ENCODE measurements at places on chromosomes 11 and 22.
A peak's percentile ranks its signal among the peaks of the same experiment; 100 is the strongest.

GRCh38 chr11:119262668-119263351 is 54.1 kb downstream of the MCAM start:
- DNase-seq, result no peak

GRCh38 chr11:1082728-1083620 is 8.3 kb downstream of the MUC2 start:
- no peak for DNase-seq

- DNase-seq, result no peak
Observed at GRCh38 chr22:23072077-23072910, 2.0 kb downstream of the GNAZ start.

GRCh38 chr11:18706330-18707243 is 8.0 kb downstream of the TMEM86A start:
- no peak for DNase-seq

GRCh38 chr11:65618763-65619162 is 3.2 kb downstream of the PCNX3 start:
- DNase-seq, result no peak

GRCh38 chr11:69273571-69273970 is 20.4 kb upstream of the MYEOV start:
- DNase-seq, result no peak

DNA sequence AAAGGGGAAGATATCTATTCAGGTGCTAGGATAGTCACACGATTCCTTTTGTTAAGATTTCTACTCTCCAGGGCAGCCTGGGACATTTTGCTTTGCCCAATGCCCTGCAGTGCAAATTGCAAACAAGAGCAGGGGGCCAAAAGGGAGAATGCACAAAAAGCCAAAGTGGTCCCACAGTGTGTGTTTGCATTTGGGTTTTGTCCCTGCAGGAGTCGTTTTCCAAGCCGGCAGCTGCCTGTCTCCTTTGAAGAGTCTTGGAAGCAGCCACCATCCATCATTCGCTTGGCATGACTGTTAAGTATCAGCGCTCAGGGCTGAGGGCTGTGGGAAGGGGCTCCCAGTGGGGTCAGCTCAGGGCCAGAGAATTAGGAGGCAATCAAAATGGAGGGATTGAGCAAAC is 184.7 kb downstream of the MIAT start:
- no peak for DNase-seq

- DNase-seq, result no peak
Observed at GRCh38 chr11:15248749-15249148, 134.0 kb downstream of the INSC start.

- DNase-seq, result no peak
Observed at GRCh38 chr22:47250995-47251765, 488.7 kb downstream of the TBC1D22A start.

DNA sequence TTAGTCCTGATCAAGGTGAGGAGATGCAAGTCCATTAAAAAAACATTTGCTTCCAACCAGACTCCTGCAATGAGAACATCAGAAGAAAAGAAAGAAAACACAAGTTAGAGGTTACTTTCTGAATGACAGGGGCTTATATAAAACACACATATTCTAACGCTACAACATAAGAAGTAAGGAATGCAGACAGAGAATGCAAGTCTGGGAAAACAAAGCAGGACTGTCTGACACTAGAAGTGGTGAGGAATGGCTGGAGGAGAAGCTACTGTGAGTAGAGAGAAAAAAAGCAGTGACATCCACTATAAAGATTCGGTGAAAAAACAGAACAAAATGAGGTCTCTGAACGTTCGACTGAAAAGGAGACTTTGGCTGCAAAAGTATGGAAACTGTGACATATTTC is 12.3 kb downstream of the TMEM216 start:
- DNase-seq, result no peak

DNA sequence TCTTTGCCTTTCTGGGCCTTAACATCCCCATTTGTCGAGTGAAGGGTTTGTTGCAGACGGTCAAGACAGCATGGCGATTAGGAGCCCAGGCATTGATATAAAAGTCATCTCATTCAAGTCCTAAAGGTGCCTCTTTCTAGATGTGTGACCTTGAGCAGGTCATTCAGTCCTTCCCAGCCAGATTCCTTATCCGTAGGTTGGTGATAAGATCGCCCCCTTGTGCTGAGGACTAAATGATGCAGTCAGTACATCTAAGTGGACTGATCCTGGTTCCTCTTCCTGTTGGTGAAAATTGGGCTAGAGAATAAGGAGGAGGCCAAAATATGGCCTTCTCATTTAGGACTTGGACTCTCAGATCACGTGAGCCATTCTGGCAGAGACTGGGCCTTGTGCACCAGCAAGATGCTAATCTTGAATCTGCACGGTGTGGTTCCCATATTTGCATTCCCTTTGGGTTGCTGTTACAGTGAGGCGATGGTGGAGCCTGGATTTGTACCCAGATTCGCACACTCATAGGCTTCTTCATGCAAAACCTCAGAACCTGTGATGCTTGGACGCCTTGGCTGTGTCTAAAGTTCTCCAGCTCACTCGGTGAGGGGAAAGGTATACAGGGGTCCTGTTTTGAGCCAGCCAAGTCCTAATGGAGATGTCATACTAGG is 156.8 kb downstream of the MYO18B start:
- DNase-seq, result no peak

DNA sequence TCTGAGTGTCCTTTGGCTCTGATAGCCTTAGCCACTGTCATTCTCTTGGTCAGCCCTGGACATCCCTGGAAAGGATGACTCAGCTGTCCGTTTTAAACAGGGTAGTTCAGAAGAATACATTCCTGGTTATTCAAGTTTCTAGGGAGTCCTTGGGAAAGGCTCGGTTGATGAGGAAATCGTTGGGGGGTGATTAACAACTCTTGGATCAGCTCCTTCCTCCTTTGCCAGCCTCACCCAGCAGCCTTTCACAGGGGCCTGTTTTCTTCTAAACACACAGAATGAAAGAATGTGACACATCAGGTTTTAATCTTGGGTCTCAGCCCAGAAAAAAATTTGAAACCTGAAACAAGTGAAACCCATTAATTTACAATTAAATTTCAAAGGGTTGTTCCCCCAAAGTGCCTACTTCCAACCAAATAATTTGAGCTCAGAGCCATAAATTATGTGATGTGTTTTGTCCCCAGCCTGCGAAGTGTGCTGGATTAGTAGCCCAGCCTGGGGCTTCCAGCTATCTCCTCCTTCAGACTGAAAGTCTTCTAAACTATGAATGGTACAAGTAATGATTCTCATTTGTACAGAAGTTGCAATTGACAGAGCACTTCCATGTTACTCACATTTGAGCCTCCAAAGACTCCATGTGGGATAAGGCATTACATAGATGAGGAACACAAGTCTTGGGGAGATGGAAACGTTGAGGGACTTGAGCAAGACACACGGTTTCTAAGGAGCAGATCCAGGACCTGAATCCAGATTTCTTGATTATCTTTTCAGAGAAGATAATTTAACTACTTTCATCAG is 19.3 kb upstream of the MRGPRX2 start:
- no peak for DNase-seq

DNA sequence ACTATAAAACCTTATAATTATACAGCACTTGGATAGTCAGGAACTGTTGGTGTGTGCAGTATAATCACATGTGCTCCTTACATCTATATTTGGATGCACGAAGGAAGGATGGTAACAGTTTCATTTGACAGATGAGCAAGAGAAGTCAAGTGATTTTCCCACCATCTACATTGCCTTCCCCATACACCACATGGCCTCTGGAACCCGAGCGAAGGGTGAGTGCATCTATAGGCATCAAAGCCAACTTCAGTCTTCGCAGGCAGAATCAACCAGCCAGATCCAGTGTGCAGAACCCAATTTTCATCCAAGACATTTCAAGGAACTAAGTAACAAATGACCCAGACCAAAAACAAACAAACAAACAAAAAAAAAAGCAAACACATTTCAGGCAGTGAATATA is 85.1 kb upstream of the BLID start:
- DNase-seq, result no peak

DNA sequence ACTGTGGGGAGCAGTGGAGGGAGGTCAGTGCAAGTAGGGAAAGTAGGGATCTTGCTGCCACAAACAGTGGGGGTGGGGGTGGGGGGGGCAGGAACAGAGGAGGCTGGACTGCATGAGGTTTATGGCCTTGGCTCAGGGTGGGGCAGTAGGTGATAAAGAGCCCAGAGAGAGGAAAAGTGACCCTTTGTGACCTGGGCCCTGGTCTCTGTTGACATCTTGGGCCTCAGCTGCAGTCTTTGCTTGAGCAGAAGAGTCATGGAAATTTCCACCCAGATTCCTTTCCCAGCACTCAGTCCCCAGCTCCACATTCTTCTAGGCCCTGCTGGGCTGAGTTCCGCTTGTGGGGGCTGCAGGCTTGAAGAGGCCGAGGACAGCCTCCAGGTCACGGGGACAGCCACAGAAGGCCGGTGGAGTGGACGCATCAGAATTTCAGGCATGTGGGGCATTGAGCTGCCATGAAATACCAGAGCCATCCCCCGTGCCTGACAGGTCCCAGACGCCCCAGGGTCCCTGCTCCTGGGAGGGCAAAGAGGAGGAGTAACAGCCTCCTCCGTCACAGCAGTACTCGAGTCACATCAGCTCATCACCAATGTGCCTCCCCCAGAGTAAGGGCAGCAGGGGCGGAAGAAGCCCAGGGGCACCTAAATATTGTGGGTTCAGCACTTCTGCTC is 9.7 kb upstream of the MALAT1 start:
- DNase-seq, result no peak

DNA sequence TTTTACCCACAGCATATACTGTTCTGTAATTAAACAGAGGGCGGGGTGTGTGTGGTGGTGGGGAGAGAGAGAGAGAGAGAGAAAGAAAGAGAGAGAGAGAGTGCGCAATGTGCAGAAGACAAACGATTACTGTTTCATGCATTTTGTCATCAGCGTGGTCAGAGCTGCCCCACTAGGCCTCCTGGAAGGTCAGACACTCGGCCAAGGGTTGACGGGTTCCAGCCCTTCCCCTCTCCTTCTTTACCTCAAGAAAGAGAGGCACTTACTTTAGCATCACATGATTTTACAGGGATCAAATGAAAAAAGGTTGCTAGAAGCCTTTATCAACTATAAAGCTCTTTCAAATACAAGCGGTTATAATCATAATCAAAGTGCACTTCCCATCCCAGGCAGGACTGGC is 269.2 kb upstream of the SORL1-AS1 start:
- DNase-seq, result no peak

DNA sequence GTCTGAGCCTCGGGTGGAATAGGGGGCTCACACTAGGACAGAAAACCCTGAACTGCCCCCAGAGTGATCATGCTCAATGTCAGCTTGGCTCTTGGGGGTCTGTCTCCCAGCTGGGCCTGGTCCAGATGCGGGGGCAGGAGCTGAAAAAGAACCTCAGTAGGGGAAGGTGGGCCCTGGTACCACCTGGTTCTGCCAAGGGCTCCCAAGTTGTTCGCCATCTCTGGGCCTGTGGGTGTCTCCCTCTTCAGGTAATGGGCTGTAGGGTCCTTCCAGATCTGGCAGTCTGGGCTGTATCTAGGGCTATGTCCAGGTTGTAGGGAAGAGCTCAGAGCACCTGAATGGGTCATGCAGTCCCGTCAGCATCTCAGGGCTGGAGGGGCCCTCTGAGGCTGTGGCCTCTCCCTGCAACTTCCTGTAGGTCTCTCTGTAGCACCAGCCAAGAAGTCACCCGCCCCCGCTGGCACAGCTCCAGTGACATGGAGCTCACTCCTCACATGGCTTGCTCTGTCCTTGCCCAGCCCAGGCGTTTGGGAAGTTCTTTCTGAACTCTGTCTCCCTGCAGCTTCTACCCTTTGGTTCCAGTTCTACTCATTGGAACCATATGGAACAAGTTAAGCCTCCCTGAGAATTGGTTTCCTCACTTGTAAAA is 33.0 kb upstream of the SOX10 start:
- DNase-seq, result no peak

GRCh38 chr22:35043252-35043933 is 22.6 kb upstream of the ISX start:
- no peak for DNase-seq

DNA sequence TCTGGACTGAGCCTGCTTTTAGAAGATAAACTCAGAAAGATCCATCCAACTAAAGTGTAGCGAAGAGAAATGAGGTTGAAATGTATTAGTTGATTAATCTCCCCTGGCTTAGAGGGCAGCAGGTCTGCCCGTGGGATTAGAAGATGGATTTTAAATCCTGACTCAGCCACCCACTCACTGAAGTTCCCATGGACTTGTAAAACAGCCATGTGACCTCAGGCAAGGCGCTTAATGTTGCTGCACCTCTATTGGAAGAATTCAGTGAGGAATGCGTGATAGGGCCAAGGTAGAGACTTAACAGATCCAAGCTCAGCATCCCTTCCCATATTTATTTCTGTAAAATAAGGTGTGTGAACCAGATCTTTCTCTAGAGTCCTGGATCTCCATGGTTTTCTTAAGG is 45.1 kb upstream of the ELF5 start:
- DNase-seq, result no peak

DNA sequence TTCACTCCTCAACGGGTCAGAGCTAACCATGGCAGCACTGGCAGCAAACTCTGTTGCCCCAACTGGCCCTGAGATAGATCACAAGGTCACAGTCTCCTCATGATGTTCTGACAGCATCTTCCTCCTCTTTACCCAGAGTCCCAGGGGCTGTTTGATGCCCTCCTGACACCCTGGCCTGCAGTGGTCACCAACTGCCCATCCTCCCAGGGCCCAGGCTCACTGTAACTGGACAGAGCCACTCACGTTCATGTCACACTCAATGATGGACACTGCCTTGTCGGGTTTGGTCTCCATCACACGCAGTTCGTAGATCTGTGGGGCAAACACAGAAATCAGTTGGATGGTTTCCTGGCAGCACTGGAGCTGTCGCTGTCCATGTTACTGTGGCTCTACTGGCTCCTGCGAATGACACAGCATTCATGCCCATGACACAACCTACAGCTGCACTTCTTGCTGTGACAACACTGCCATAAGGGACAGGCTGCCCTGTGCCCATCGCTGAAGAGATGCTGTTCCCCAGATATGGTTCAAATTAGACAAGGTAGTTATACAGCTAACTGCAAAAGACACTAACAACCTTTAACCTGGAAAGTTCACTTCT is 10.4 kb upstream of the C22orf39 start:
- DNase-seq, result no peak

- DNase-seq, result no peak
Observed at GRCh38 chr11:93952082-93952780, 68.9 kb upstream of the HEPHL1 start.

GRCh38 chr11:11105361-11105760 is 247.5 kb upstream of the ZBED5 start:
- no peak for DNase-seq

DNA sequence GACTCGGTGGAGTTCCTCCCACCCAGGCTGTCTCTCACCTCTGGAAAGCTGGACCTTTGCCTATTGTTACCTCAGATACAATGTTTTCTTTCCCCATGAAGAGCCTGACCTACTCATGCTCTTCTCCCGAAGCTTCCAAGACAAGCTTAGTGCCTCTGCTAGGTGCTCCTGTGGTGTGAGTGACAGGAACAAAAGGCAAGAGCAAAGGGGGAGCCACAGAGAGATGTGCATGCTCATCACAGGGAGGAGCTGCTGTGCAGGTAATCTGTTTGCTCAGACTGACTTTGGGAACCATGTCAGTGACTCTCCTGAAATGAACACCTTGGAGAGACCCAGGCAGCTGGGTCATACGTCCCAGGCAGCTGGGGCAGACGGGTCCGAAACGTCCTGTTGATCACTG is 53.6 kb upstream of the VSTM5 start:
- no peak for DNase-seq

- peak; percentile 43 for DNase-seq
Observed at GRCh38 chr11:17351510-17352176, at the start of gene NCR3LG1. Gene NCR3LG1, plus strand, starts transcription at chr11:17351800. Its CDS starts 170 bp downstream, at chr11:17351970.

GRCh38 chr11:67648796-67649613 is 1.5 kb downstream of the ACY3 start:
- no peak for DNase-seq
